ENCODE measurements at places on chromosomes 16 and 17.

- no peak for DNase-seq
These were observed 9.1 kb upstream of the CRISPLD2 start for GRCh38 chr16:84810518-84811273.

DNA sequence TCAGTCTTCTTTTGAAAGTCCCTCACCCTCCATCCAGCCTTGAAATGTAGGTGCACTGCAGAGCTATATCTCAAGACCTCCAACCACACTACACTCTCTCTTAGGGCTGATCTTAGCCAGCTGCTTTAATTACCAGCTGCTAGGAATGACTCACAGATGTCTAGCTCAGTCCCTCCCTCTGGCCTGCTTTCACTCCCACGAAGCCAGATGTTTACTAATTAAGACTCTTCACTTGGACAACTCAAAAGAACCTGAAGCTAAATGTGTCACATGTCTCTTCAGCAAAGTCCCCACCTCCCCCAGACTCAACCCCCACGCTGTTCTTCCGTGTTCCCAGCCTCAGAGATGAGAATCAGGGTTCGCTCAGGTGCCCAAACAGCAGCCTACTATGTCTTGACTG is 2.6 kb downstream of the GTF3C1 start:
- no peak for DNase-seq

DNA sequence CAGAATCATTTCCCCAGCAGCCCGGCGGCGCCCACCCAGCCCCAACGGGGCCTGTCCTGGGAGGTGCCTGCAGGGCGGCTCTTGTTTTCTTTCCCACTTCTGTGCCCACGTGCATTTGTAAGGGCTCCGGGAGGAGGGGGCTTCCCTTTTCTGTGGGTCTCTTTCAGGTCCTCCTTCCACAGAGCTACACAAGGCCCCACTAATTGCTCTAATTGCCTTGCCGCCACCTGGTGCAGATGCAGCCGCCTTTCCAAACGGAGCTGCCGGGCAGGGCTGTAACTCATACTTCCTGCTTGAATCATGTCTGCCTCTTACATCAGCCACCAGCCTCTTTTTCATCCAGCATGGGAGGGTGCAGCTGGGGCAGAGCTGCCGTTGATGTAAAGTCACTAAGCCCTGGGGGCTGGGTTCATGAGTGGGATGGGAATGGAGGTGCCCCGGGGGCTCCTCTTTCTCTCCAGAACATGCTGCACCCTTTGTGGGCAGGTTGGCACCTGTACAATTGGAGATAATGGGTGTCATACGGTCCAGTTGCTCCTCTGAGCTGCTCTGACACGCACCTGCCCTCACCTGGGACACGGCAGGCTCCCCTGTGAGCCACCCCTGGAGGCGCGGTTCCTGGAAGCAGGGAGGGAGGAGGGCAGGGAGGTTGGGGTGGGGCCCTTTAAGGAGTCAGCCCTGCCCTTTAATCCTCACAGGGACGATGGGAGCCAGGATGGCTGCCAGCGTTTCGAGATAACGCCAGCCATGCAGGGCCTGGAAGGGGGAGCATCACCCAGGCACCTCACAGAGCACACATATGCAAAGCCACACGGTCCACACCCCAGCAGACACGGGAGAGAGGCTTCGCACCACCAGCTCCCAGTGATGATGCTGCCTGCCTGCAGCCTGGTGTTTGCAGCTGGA is 41.1 kb upstream of the KLHDC4 start:
- peak; percentile 69 for DNase-seq

- DNase-seq: peak; percentile 30
These were observed 100.7 kb downstream of the MGAT5B start for GRCh38 chr17:76968707-76969597.

- DNase-seq: peak; percentile 85
These were observed 44.3 kb downstream of the TBC1D16 start for GRCh38 chr17:79991140-79991923.

DNA sequence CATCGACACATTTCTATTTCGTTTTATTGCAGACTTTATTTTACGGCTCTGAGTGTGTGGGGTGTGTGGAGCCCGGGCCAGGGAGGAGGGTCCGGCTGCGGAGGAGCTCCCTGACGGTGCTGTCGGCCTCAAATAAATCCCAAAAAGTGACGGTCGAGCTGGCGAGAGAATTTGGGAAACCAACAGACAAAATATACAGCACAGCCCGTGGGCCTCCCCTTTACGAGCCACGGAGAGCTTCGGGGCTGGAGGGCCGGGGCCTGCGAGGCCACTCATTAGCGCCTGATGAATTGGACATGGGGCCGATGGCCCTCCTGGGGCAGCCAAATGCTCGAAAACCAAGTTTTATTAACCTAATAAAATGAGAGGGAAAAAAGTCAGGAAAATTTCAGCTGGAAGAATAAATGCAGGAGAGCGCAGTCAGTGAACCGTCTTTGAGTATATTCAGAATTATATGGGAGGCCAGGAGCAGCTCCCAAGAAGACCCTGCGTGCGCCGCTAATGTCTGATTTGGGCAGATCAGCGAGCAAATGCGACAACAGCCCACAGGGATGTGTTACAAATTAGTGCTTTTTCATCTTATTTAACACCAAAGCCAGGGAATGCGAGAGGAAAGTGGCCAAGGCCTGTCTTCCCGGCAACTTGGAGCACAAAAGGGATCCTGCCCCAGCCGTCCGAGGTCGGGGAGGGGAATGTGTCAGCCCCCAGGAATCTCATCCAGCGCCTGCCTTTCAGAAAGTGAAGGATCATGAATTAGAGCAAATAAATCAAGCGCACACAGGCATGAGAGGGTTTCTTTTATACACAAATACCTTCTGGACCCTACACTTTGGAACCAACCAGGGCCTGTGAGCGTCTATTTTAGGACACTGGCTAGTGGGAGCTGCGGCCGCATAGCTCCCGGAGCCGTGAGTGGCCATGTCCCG is 249.1 kb downstream of the C16orf95 start:
- DNase-seq: no peak

GRCh38 chr16:61579195-61579594 is 457.0 kb downstream of the CDH8 start:
- DNase-seq: no peak

GRCh38 chr17:73394512-73395450 is 83.0 kb upstream of the CDC42EP4 start:
- DNase-seq: no peak

DNA sequence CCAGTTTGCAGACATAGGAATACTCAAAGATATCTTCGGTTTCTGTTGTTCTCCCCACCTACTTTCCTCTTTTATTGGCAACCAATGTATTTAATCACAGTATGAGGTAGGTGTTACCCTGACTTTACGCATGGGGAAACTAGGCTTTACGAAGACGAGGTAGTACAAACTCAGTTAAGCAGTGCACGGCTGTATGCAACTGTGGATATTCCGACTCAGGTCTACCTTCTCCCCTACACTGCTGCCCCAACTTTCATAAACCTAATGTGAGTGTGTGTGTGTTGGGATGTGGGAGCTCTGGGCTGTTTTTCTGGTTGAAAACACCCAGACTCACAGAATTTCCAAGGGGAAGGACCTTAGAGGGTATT is 1.2 kb upstream of the GPT2 start:
- no peak for DNase-seq

GRCh38 chr16:75288596-75289120 is 37.2 kb upstream of the BCAR1 start:
- DNase-seq: no peak

- DNase-seq: no peak
These were observed 9.1 kb upstream of the SOST start for GRCh38 chr17:43767713-43768059.

DNA sequence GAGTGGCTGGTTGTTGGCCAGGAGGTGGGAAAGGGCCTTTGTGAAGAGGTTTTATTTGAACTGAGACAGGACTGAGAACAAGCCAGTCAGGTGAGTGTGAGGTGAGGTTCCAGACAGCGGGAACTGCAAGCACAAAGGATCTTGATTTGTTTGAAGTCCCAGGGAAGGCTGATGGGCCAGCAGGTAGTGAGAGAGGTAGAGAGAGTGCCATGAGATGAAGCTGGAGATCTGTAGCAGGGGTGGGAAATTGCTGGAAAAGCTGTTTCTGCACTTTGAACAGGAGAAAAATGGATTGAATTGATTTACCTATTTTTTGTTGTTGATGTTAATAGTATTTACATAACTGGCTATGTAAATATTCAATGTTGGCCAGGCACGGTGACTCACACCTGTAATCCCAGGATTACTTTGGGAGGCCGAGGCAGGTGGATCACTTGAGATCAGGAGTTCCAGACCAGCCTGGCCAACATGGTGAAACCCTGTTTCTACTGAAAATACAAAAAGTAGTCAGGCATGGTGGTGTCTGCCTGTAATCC is 7.7 kb upstream of the DCTPP1 start:
- DNase-seq: no peak
